ENCODE measurements at places on chromosomes 2 and 18. TPM values are rescaled to one million over a fixed set of nuclear protein-coding genes. Genes with fewer than 3 reads are reported as not detected.

- no peak for DNase-seq
- H3K36me3 ChIP-seq, result no peaks in the 10 kb centered on the region
- no peak overlapping the region for H3K27ac ChIP-seq
Observed at GRCh38 chr18:65411061-65411460, 339.8 kb upstream of the CDH7 start.

- DNase-seq, result no peak
- peaks cover 16% of the 10 kb centered on the region for H3K4me1 ChIP-seq
- peak overlapping the region; percentile 42 for H3K27ac ChIP-seq
- H3K27me3 ChIP-seq, result no peaks in the 10 kb centered on the region
- no peaks in the 10 kb centered on the region for H3K36me3 ChIP-seq
- H3K4me3 ChIP-seq, result peak overlapping the region; percentile 61
Observed at GRCh38 chr2:203909261-203909967, 27.1 kb upstream of the ICOS start.

DNA sequence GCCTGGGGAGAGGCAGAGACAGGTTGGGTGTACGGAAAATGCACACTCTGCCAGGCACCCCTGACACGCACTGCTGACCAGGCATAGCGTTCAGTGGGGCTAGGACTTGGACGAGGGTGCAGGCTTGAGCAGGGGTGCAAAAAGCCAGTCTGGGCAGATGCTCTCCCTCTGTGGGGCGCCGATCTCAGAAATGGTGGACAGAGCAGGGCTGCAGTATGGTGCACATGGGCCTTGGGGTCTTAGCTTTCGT is 1.0 kb upstream of the ARHGEF4 start:
- H3K4me1 ChIP-seq, result no peaks in the 10 kb centered on the region
- H3K27me3 ChIP-seq, result peaks cover 3% of the 10 kb centered on the region
- no peak overlapping the region for H3K4me3 ChIP-seq
- H3K27ac ChIP-seq, result no peak overlapping the region
- no peak for DNase-seq

Gene AQP12B
- not detected for total RNA-seq

Gene SPDYA
- 3.0 TPM for total RNA-seq

GRCh38 chr2:45950606-45951005 is 299.1 kb downstream of the PRKCE start:
- no peak overlapping the region for H3K4me3 ChIP-seq
- DNase-seq, result no peak
- no peaks in the 10 kb centered on the region for H3K36me3 ChIP-seq
- H3K27me3 ChIP-seq, result no peaks in the 10 kb centered on the region
- no peak overlapping the region for H3K27ac ChIP-seq
- H3K4me1 ChIP-seq, result no peaks in the 10 kb centered on the region

- H3K4me3 ChIP-seq, result no peak overlapping the region
- H3K36me3 ChIP-seq, result no peaks in the 10 kb centered on the region
- H3K27ac ChIP-seq, result no peak overlapping the region
- H3K4me1 ChIP-seq, result no peaks in the 10 kb centered on the region
Observed at GRCh38 chr2:3672861-3673678, 15.1 kb downstream of the ALLC start.

DNA sequence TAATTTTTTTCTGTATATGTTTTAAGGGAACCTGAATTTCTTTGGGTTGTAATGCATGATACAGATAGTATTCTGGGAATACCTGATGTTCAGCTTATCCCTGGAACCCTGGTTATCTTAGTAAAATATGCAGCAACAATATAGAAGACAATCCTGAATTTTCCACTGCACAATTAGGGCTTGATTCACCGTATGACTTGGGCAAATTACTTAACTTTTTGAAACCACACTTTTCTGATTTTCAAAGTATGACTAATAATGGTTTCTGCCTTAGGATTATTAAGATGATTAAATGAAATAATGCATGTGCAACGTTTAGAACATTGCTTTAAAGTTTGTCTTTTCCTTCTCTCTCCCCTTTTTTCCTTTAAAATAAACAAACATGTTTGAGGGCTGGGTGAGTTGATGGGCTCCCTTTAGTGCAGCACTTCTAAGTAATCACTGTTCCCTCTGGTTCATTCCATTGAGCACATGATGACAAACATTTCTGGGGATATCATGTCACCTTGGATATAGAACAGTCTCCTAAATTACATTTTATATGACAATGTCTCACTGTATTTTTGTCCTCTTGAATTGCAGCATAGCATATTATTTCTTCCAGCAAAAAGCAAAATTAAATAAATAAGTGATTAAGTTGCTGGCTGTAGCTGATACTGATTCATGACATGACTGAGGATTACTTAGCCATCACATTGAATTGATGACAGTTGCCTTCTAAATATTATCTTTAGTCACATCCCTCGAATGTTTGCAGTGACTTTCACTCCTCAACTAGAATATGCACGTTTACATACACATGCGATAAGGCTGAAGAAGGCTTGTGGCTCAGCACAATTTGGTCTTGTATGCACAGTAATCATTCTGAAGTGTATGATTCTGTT is 254.5 kb downstream of the NEDD4L start:
- H3K27me3 ChIP-seq, result no peaks in the 10 kb centered on the region
- no peak overlapping the region for H3K27ac ChIP-seq
- no peak overlapping the region for H3K4me3 ChIP-seq
- no peaks in the 10 kb centered on the region for H3K36me3 ChIP-seq

GRCh38 chr2:39375917-39376316 is 61.2 kb downstream of the MAP4K3 start:
- H3K27ac ChIP-seq, result no peak overlapping the region
- H3K36me3 ChIP-seq, result no peaks in the 10 kb centered on the region
- peaks cover 20% of the 10 kb centered on the region for H3K4me1 ChIP-seq
- no peak for DNase-seq
- no peaks in the 10 kb centered on the region for H3K27me3 ChIP-seq

Gene DPP4
- 2.1 TPM for total RNA-seq

DNA sequence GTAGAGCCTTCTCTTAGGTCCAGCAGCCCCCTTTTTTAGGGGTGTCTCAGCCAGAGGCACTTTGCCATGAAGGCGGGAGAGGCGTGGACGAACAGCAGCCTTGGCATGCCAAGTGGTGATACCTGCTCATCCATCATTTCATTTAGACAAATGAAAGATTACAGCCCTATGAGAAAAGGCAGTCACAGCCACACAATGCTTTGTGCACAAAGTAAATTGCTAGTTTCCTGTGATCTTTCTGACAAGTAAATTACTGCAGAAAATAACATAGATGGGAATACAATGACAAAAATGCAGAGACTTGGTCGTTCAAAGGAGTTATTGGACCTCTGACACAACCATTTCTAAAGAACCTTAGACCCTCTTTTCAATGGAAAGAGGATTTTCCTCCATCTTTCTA is 94.9 kb downstream of the RND3 start:
- no peak overlapping the region for H3K4me3 ChIP-seq
- H3K36me3 ChIP-seq, result no peaks in the 10 kb centered on the region
- no peak for DNase-seq
- H3K27ac ChIP-seq, result no peak overlapping the region
- no peaks in the 10 kb centered on the region for H3K27me3 ChIP-seq

- no peak overlapping the region for H3K27ac ChIP-seq
- H3K4me1 ChIP-seq, result no peaks in the 10 kb centered on the region
- DNase-seq, result no peak
- H3K36me3 ChIP-seq, result no peaks in the 10 kb centered on the region
Observed at GRCh38 chr2:174688079-174688478, 76.2 kb downstream of the CHRNA1 start.
